ENCODE measurements at places on chromosomes 16 and 17.

DNA sequence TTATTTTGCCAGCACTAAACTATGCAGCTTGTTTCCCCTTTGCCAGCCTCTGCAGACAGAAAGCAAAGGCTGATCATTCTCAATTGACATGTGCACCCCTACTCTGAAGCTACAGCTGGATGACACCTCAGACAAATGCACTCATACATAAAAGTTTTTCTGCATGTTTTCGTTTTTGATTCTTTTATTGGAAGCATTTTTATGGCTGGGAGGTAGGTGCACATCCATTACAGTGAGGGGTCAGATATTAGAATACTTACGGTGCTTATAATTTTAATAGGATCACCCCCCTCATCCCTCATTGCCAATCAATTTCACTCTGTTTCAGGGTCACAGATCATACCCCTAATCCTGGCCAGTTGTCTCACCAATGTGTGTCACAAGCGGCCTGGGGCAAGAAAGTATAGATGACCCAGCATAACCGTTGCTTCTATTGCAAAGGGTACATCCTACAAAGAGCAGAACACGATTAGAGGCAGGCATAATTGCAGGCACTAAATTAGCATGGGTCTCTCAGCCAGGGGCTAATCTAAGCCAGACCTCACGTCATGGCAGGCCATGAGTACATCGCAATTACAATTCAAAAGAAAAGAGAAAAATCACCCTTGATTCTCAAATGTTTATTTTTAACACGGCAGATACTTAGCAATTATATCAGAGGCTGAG is 89.5 kb upstream of the SOX9 start:
- no peak for DNase-seq

DNA sequence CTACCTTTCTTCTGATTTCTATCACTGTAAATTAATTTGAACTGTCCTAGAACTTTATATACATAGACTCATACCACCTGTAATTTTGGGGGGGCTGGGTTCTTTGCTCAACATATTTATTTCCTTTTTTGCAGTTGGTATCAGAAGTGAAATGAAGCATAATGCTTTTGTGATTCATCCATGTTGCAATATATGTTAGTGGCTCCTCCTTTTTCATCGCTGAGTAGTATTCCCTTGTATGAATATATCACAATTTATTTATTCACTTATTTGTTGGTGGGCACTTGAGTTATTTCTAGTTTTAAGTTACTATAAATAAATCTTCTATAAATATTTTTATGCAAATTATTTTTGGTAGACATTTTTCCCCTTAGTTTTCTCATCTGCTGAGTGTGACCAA is 336.4 kb downstream of the HS3ST3B1 start:
- no peak for DNase-seq

GRCh38 chr17:78667741-78668640 is 90.8 kb upstream of the DNAH17 start:
- no peak for DNase-seq

GRCh38 chr16:7304279-7304678 is 28.4 kb upstream of the RBFOX1 start:
- no peak for DNase-seq

- no peak for DNase-seq
Measured at GRCh38 chr17:59840329-59841090, 52.2 kb downstream of the TUBD1 start.

DNA sequence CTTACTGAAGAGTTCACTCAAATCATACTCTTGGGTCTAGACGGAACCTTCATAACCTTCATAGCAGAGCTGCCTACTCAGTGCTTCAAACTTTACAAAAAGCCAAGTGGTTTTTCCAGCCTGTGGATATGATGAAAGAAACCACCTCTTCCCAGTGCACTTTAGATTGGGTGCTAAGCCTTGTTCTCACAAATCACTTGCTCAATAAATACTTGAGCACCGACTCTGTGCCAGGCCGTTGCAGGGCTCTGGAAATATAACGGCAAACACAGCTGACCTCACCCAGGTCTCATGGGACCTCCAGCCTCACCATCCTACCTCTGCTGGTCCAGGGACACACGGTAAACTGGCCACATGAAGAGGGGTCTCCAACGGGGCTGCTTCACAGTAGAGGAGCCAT is 35.7 kb downstream of the CDRT4 start:
- DNase-seq = no peak
